ENCODE measurements at places on chromosomes 11 and 22.

- no peak for DNase-seq
Observed at GRCh38 chr22:49368976-49369725, 458.5 kb downstream of the BRD1 start.

DNA sequence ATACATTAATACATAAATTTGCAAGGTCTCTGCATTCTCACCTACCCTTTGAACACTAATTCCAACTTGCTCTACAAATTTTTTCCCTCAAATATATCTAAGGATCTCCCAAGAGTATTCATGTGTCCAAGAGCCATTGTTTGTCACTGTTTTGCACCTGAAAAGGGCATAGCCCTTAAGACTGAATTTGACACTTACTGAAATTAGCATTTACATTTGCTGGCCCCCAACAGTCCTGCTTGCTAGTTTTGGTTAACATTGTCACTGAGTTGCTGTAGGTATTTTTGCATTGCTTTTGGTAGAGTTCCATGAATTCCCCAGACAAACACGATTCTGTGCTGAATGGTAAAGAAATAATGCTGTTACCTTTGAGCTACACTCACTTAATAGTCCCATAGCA, 57.3 kb downstream of the KCNA4 start:
- DNase-seq = no peak

DNA sequence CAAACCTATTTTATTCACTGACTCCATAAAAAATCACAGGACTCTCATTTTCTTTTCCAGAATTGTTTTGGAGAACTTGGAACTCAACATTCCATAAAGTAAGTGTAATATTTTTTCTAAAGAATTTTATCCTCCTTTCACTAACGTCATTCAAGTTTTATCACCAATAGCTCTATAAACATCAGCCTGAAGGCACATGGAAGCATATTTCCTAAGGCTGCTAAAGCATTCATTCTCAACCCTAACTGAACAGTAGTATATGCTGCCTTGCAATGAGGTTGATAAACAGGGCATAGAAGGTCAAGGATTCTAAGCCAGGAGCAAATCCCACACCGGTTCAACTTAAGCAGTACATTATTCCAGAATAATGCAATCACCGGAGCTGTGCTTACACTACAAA, 273.9 kb downstream of the RAB38 start:
- no peak for DNase-seq

DNA sequence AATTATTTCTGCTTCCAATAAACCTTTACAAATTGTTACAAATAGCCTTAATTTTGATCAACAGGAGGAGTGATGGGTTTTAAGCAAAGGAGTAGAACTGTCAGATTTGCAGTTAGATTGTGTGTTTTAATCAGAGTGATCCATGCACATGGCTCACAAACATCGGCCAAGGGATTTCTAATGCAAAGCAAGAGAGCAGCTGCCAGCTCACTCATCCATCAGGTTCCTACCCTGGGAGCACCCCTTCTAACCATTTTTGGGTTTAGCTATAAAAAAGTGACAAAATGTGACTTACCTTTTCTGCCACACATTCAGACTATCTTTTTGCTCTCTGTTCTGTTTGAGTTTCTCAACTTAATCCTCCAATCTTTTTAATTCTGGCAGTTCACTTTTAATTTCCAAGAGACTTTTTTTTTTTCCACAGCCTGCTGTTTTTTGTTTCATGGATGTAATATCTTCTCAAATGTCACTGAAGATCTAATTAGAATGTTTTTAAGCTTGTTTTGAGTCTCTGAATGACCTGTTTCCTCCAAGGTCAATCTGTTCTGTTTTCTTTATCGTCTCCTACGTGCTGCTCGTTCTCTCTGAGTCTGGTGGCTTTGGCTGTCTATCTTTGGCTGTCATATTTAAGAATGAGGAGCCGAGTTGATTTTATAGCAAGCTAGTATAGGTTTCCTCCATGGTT, 6.0 kb downstream of the IZUMO1R start:
- DNase-seq = no peak

DNA sequence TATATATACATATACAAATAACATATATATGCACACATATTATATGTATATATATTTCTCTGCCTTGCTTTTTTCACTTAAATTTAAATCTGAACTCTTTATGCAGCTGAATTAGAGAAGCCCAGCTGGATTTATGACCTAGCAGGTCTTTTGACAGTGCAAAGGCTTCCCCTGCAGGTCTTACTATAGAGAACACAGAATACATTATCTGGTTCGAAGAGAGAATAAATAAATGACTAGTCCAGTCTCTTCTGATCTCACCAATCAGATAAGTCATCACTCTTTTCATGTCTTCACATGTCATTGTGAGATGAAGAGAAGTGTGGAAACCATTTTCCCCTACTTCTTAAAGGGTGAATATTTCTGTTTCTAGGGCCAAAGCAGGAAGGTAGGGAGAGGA, 58.2 kb downstream of the OR10A6 start:
- DNase-seq = no peak

- no peak for DNase-seq
Observed at GRCh38 chr22:29623059-29623458, 19.6 kb downstream of the NF2 start.

DNA sequence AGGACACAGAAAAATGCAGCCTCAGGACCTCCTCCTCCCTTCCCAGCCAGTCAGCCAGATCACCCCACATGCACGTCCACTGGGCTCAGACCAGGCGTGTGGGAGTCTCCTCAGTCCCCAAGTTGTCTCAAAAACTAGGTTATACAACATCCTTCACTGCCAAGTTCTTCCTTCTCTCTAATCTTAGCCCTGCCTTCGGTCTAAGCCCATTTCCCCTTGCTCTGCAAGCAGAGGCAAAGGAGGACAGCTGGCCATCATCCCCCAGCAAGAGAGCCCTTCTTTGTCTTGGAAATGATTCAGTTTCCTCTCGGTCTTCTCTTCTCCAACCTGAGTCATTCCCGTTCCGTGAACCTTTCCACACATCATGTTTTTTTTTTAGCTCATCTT, 14.0 kb upstream of the NRGN start:
- peak; percentile 36 for DNase-seq

DNA sequence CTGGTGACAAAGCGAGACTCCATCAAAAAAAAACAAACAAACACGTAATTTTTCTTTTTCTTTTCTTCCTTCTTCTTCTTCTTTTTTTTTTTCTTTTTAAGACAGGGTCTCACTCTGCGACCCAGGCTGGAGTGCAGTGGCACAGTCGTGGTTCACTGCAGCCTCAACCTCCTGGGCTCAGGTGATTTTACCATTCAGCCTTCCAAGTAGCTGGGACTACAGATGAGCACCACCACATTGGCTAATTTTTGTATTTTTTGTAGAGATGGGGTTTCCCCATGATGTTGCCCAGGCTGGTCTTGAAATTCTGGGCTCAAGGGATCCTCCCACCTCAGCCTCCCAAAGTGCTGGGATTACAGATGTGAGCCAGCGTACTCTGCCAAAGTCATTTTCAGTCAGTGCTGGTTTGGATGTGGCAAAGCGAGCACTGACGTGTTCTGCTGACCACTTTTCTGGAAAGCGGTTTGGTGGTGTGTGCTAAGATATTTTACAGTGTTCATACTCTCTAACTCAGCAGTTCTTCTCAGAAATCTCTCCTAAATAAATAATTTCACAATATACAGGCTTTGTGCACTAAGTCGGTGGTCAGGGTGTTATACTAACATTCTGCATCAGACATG, 10.7 kb downstream of the FAM118A start:
- DNase-seq = no peak

DNA sequence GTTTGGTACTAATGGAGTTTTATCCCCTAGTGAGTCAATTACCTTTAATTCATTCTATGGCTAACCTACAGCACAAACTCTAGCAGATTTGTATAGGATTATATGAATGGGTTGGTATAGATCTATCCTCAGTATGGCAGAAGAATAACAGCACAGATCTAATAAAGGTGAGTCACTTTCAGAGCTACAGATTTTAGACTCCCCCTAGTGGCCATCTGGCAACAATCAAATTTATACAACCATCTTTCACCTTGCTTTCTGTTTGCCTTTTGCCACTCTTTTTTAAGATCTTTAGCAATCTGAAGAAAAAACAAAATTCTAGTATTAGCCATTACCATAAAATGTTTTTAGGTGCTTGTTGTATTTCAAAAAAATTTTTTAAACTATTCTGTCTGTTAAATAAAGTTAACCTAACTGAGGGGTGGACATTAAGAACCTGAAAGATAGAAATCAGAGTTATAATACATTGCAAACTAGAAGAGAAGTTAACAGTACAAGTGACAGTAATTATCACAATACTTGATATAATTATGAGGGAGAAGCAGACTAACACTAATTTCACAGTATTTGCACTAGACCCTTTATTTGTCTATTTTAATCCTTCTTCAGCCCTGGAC, 25.8 kb downstream of the DDIAS start:
- peak; percentile 93 for DNase-seq

GRCh38 chr11:129813231-129813791, 2.3 kb upstream of the TMEM45B start:
- DNase-seq = no peak

GRCh38 chr11:67389477-67389876, 2.3 kb upstream of the RAD9A start:
- DNase-seq = peak; percentile 76

- peak; percentile 25 for DNase-seq
Observed at GRCh38 chr11:66012946-66013761, 1.3 kb downstream of the CST6 start.

DNA sequence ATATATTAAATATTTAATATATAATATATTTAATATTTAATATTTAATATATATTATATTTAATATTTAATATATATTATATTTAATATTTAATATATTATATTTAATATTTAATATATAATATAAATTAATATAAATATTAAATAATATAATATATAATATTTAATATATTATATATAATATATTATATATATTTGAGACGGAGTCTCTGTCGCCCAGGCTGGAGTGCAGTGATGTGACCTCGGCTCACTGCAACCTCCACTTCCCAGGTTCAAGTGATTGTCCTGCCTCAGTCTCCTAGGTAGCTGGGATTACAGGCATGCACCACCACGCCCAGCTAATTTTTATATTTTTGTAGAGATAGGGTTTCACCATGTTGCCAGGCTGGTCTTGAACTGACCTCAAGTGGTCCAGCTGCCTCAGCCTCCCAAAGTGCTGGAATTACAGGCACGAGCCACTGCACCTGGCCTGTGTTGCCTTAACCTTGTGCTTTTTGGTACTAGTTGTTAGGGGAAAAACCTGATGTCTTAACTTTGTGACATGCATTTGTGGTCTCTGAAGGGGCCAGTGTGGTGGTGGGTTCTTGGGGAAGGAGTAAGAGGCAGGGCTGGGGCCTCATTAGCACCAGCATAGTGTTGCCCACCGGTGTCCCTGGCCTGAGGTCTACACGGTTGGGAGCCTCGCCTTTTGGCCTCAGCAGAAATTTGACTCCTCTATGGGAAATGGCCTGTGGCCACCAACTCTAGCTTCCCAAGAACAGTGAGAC, 16.6 kb downstream of the SEC14L3 start:
- DNase-seq = no peak

GRCh38 chr11:64378335-64378880, 19.4 kb downstream of the RPS6KA4 start:
- DNase-seq = peak; percentile 34

DNA sequence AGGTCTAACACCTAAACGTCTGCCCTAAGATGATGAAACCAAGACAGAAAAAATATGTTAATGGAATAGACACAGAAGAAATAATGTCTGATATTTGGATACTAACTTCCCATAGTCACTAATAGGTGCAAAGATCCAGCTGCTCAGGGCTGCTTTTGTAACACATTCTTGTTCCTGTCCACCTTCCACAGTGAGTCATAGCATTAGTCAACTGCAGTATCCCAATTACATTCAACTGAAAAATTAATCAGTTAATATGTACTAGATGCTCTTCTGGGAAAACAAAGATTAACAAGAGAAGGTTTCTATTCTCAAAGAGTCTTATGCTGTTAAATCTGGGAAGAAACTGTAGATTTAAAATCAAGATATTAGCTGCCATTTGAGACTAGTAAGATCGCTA, 47.6 kb downstream of the HEPHL1 start:
- DNase-seq = no peak

DNA sequence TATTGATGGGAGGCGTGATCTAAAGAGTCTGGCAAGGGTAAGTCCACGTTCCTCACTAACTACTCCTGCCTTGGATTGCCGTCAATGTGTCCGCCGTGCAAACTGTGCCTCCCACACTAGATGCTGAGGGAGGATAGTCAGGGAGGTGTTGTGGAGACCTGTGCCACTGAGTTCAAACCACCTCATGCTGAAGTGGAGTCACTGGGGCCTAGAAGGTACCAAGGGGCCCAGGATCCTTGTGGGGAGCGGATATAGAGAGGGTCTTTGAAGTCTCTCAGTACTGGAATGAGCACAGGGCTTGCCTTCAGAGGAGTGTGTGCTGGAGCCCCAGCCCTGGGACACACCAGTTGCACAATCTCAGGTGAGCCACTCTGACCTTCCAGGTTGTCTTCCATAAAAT, 27.1 kb upstream of the TMPRSS4 start:
- DNase-seq = no peak

GRCh38 chr11:10540546-10540914, 457 bp downstream of the RNF141 start:
- peak; percentile 81 for DNase-seq

DNA sequence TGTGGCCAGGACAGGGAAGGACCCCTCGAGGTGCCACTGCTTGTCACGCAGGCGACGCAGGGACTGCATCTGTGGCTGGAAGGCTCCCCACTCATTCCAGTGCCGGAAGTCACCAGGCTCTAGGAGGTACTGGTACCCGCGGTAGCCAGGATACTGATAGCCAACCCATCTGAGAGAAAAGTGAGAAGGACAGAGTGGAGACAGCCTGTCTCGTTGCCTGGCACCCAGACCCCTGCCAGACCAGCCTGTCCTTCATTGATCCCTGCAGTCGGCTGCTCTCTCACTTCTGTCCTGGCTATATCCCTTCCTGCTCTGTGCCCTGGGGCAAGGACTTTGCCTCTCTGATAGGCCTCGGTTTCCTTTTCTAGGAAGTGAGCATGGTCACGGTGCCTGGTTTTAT, 9.6 kb upstream of the TPST2 start:
- DNase-seq = no peak

Measured in DMS53 (cell line).